ENCODE measurements at places on chromosomes 2 and 18.

GRCh38 chr18:24959051-24959476 lies 392.9 kb downstream of the ZNF521 start:
- no peak for DNase-seq

GRCh38 chr2:54148391-54148790 lies 33.0 kb downstream of the ACYP2 start:
- no peak for DNase-seq

DNA sequence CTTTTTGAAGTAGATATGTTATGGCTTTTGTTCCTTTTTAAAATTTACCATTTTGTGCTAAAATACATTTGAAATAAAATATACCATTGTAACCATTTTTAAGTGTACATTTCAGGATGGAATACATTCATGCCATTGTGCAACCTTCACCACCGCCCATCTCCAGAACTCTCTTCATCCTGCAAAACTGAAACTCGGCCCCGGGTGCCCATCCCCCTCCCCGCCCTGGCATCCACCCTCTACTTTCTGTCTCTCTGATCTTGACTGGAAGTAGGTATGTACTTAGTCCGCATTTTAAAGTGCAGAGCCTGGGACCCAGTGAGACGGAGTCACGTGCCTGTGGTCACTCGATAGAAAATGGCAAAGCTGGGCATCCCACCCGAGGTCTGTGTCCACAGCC lies 45.6 kb downstream of the DIPK1C start:
- DNase-seq, result no peak

GRCh38 chr18:45519411-45520280 lies 95.6 kb upstream of the SLC14A2 start:
- DNase-seq, result no peak

- DNase-seq, result no peak
Observed at GRCh38 chr2:104472076-104472475, 381.8 kb upstream of the POU3F3 start.

All from activated T-cell treated with anti-CD3 and anti-CD28 coated beads for 1 hour (primary cell).